ENCODE measurements at places on chromosomes 13 and 19. TPM values are rescaled to one million over a fixed set of nuclear protein-coding genes. Genes with fewer than 3 reads are reported as not detected.

GRCh38 chr19:8512115-8512967, 1.6 kb downstream of the ZNF414 start:
- DNase-seq = peak; percentile 18

GRCh38 chr19:45960595-45961235, 12.9 kb downstream of the NOVA2 start:
- no peak for DNase-seq

- peak; percentile 96 for DNase-seq
Observed at GRCh38 chr13:44306371-44307192, 67.0 kb upstream of the SERP2 start.

DNA sequence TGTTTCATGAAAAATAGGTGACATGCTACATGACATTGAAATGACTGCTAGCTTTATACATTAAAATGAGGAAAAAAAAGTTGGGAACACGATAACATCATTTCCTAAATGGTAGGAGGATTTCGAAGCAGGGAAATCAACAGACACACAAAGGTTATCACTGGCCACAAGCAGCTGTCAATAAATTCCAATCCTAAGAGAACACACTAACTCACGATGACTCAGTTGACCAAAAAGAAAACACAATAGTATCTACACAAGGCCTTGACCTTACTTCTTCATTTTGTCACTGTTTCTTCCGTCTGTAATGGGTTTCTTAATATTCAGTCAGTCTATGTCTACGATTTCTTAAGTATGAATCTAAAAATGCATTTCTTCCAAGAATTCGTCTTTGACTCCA, 36.5 kb downstream of the STARD13 start:
- DNase-seq = peak; percentile 36

GRCh38 chr13:108455320-108455719, 174.1 kb upstream of the MYO16 start:
- DNase-seq = no peak

CFD gene
- 2.2 TPM for total RNA-seq

DNA sequence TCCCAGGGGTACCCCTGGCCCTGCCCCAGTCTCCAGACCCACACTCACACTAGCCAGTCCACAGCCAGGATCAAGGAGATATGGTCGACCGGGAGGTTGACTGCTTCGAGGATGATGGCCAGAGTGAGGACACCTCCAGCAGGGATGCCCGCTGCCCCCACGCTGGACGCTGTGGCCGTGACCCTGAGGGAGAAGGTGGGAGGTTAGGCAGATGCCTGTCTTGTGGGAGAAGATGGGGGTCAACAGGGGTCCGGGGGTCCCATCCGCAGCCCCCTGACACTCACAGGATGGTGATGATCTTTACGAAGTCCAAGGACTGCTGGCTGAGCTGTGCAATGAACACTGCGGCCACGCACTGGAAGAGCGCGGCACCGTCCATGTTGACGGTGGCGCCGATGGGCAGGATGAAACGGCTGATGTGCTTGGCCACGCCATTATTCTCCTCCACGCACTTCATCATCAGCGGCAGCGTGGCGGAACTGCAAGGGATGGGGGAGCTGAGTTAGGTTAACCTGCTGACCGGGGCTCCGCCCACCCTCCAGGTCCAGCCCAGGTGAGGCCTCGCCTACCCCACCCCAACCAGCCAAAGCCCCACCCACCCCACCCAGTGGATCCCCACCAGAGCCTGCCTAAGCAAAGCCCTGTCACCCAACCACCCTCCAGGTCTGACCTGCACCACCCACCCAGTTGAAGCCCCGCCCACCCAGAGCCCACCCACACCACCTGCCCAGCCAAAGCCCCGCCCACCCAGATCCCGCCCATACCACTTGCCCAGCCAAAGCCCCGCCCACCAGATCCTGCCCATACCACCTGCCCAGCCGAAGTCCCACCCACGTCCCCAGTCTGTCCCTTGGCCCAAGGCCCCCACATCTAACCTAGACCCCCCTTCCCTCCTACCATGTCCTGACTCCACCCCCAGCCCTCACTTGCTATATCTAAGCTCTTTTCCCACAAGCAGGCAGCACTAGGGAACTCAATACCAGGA, 11.2 kb downstream of the SLC1A5 start:
- DNase-seq = no peak

DNA sequence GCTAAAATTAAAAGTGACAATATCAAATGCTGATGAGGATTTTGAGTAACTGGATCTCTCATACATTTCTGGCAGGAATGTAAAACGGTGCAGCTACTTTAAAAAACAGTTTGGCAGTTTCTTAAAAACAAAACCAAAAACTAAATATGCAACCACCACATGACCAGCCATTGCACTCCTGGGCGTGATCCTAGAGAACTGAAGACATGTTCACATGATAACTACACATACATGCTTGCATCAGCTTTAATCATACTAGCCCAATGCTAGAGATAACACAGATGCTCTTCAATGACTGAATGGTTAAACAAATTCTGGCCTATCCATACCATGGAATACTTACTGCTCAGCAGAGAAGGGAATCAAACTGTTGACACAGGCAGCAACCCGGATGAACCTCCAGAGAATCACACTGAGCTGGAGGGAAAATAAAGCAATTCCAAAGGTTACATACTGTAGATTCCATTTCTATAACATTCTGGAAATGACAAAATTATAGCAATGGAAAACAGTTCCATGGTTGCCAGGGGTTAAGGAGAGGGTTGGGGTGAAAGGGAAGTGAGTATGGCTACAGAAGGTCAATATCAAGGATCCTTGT, 25.5 kb upstream of the NAXD start:
- DNase-seq = peak; percentile 6

- no peak for DNase-seq
Observed at GRCh38 chr19:38429055-38429810, 3.2 kb upstream of the RASGRP4 start.

All from dermis microvascular lymphatic vessel endothelial cell (primary cell).